ENCODE measurements at places on chromosomes 6 and 20.

DNA sequence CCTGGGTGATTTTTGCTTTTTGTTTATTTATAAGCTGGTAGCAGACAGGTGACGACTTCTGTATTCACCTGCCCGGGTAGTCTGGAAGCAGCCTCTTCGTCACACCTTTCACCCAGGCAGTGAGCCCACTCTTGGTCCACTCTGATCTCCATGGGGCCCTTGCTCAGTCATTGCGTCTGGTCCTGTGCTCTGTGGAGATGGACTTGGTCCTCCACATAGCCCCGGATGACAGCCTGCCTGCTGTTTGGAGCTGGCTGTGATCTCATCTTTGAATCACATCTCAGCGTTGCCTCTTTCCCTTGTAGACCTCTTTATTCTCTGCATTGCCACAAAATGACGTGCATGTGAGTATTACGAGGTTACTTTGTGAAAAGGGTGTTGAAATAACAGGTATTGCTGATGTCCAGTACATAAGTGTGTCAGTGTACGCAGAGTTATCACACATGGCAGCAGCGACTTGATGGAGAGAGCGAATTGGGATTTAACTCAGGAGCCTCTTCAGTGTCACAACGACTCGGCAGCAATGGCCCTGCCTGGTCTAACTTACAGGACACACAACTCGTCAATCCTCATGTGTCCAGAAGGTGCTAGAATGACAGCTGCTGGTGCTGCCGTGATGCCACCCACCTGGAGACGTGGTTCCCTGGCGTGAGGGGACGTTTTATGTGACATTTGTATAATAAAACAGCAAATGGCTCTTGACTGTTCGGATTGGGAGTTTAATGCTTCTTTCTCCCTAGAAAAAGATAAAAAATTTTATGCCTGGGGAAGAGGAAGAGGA, 24.2 kb upstream of the FRMD1 start:
- DNase-seq, result no peak

- DNase-seq, result no peak
These were observed 159.8 kb upstream of the ARID1B start for GRCh38 chr6:156617376-156617775.

GRCh38 chr20:48841196-48841874, 13.5 kb upstream of the PREX1 start:
- no peak for DNase-seq

- DNase-seq, result no peak
These were observed 241.2 kb downstream of the BMP7 start for GRCh38 chr20:57025261-57025660.

DNA sequence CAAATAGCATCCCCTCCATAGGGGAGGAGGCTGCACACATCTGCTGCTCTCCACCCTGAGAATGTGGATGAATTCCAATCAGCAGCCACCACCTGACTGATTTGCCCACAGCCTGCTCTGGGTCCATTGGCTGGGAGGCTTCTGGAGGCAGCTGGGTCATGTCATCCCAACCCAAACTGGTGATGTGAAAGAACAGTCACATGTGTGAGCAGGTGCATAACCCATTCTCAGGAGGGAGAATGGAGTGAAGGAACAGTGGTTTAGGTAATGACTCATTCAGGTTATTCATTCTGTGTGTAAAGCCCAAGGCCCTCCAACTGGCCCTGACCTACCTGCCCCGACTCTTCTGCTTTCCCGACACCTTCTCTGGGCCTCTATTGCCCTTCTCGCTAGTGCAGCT, 90.9 kb upstream of the GCM1 start:
- DNase-seq, result no peak

- no peak for DNase-seq
These were observed 19.4 kb downstream of the NCOA5 start for GRCh38 chr20:46070215-46070900.

DNA sequence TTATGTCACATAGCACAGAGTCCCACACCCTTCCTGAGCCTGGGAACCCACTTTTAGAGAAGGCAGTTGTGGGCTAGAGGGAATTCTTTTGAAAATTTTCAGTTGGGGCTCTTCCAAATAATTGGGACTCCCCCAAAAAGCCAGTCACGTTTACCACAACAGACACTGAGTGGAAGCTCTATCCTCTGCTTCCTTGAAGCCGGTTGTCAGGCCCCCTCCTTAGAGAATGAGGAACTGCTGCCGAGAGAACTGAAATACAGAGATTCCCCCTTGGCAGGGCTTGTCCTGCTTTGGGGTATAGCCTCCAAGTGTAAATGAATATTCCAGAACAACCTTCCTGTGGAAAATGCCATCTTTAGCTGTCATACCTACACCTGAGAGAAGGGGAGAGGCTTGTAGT, 2.7 kb upstream of the JAG1 start:
- no peak for DNase-seq

DNA sequence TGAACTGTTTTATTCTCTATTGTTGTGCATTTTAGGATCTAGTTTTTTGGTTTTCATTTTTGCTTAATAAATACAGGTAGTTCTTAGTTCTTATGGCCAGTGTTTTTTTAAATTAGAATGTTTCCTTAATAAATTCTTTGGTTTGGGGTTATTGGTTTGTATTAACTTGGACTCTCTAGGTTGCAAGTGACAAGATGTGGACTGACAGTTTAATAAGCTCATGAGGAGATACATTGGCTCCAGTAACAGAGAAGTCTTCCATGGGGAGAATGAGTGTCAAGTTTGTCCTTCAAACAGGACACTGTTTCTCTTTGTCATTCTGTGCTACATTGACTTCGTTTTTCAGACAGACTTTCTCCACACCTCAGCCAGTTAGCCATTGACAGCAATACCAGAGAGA, 39.7 kb downstream of the SNX9 start:
- DNase-seq, result no peak

- no peak for DNase-seq
These were observed 90.3 kb upstream of the CLDN20 start for GRCh38 chr6:155173488-155173887.

- no peak for DNase-seq
These were observed 240.9 kb downstream of the PHACTR1 start for GRCh38 chr6:12957321-12958051.

DNA sequence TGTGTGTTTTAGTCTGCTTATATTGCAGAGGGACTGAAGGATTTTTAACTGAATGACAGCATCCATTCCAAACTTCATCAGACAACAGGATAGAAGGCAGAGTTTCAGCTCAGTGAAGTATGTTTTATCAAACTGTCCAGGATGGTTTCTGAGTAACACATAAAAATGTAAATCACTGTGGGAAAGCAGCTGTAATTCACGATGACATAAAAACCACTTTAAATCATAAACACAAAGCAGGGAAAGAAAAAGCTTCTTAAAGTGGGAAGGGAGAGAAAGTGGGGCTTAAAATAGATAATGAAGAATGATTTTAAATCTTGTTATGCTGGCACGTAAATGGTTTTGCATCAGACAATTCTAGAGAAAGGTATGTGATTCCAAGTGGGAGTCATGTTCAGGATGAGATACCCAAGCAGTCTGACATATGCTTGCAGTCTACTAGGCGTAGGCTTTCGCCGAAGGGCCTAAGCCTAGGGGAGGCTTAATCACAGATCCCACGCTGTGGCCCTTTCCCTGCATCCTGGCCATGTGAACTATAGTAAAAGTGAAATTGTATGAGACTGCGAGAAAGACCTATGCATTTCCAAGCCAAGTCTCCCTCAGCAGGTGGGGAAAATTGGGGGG, 610.6 kb downstream of the PRKN start:
- DNase-seq, result no peak

DNA sequence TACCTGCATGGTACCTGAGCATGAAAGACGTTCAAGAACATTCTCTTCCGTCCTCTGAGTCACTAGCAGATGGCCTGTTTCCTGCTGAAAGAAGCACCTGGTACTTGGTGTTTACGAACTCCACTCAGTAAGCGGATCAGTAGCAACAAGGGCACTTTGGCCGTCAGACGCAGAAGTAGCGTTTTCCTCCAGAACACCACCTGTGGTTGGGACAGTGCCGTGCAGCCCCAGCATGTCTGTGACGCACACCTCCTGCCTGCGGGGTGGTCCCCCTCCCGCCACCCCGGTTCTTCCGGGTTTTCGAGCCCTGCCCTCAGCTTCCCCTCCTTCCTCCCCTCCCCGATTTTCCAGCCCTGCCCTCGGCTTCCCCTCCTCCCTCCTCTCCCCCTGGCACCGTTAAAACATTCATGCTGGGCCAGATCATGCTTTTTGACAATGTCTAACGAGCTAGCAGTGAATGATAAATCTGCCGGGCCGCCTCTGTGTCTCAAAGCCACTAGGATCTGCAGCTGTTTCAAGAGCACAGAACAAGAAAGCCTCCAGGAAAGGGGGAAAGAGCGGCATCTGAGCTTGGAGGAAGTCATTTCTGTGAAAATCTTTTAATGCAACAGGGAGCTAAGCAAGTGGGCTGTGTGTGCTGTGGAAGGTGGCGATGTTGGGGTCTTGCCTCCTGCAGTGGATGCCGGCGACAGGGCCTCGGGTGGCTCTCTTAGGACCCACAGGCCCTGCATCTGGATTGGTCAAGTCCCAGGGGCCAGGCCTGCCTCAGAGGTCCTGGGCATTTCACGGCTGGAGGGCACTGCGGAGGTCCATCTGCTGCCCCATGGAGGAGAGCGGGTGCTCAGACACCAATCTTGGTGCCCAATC, 207.9 kb downstream of the ERMARD start:
- DNase-seq, result peak; percentile 84

DNA sequence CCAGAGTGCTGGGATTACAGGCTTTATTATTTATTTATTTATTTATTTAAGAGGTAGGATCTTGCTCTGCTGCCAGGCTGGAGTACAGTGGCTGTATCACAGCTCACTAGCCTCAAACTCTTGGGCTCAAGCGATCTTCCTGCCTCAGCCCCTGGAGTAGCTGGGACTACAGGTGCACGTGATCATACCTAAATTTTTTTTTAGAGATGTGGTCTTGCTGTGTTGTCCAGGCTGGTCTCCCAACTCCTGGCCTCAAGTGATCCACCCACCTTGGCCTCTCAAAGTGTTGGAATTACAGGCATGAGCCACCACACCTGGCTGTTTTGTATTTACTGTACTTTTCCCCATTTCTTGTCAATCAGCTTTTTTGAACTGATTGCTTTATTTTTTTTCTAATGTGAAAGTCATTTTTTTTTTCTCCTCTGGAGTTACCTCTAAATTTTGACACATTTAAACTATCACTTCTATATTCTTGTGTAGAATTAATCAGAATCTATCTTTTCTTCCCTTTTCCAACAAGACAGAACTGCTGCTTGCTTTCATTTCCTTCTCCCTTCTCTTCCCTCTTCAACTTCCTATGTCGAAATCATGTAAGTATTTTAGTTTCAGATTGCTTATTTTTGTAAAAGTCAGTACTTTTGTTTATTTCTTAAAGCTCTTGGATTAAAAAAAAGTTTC, 12.0 kb downstream of the PANK2 start:
- no peak for DNase-seq

DNA sequence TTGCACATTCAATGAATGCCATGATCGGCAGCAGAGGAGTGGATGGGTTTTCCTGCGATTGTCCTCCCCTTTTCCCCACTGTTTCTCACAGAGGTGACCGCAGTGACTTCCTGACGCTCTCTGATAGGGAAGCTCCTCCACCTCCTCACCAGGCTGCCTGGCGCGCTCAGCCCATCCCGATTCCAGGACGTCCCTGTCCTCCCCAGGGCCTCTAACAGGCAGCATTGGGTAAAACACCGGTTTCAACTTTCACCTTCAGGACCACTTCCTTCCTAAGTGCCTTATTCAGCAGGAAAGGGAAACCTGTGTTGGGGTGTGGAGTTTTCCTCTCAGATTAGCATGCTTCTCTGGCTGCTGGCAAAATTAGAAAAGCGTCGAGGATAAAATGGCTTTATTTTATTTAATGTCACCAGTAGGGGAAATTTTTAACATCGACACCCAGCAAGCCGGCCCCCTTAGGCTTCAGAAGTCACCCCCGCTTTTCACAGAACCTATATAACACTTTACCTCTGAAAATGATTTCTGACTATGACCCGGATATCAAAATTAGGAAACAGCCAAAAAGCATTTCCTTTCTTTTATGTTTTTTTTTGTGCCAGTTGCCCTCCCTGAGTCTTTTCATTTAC, 570.4 kb upstream of the GJE1 start:
- no peak for DNase-seq

DNA sequence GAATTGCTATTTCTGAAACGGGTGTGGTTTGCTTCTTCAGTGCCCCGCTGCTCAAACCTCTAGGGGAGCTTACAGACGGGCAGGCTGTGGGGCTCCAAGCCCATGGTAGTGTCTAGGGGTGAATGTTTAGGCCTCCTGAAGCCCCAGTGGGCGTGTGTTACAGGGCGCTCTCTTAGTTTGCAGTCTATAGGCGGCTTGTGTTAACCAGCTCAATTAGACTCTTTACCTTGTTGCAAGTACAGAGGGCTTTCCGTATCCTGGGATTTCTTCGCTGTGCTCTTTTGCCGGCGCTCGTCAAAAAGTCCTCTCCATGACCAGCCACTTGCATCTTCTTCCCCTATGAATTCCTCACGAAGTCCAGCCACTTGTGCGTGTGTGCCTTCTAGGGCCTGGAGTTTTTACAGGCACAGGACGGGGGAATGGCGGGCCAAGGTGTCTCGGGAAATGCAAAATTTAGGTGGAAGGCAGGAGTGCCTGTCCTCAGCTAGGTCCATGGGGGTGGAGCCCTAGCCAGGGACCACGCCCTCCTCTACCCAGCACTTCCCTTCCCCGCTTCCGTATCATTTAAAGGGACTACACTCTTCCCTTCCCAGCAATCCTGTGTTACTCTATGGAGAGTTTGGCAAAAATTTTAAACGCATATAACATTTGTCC, 94.5 kb downstream of the HTR1B start:
- no peak for DNase-seq

DNA sequence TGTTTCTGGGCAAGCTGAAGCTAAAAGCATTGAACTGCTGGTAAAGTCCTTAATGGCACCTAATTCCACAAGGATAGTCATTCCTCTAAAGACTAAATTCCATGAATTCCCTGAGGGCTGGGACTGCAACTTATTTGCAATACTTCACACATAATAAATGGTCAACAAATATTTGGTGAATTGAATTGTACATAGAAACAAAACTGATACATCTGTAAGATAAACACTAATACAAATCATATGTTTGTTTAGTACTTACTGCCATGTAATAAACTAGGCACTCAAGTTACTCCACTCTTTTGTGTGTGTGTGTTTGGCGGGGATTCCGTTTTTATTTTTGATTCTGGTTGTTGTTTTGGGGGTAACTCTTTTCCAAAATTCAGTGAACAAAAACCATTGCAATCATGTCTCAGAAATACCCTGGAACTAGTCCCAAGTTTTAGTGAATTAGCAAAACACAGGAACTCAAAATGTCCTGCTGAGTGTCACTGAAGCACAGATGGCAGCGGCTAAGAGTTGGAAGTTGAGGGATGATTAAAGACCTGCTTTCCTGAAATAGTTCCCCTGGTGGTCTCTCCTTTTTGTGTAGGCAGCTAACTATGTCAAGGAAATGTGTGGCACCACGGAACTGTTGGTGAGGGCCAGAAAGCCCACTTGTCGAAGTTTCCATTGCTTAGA, 74.8 kb upstream of the SNRPB2 start:
- no peak for DNase-seq

GRCh38 chr20:53321596-53321995, 272.0 kb downstream of the ZNF217 start:
- no peak for DNase-seq

DNA sequence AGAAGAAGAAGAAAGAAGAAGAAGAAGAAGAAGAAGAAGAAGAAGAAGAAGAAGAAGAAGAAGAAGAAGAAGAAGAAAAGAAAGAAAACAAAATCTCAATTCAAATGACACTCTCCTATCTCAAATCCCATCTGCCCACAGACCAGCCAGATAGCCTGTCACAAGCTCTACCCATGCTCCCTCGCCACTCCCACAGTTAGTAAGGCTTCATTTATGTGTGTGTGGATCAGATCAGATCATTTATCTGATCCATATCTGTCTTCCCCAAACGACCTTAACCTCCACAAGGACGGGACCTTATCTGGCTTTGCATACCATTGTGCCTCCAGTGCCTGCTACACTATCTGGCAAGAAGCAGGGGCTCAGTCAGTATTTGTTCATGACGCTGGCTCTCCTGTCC, 81.9 kb upstream of the RREB1 start:
- DNase-seq, result no peak
